ENCODE measurements at places on chromosomes 4 and X. TPM values are rescaled to one million over a fixed set of nuclear protein-coding genes. Genes with fewer than 3 reads are reported as not detected.

- H3K27ac ChIP-seq, result no peak overlapping the region
- H3K4me1 ChIP-seq, result no peaks in the 10 kb centered on the region
- DNase-seq, result no peak
- H3K4me3 ChIP-seq, result no peak overlapping the region
Measured at GRCh38 chr4:61312526-61312925, 112.4 kb downstream of the ADGRL3 start.

GRCh38 chr4:158858410-158859199 lies 89.8 kb downstream of the FNIP2 start:
- no peaks in the 10 kb centered on the region for H3K36me3 ChIP-seq
- no peaks in the 10 kb centered on the region for H3K27me3 ChIP-seq
- no peaks in the 10 kb centered on the region for H3K4me1 ChIP-seq
- no peak for DNase-seq
- no peak overlapping the region for H3K4me3 ChIP-seq

- no peaks in the 10 kb centered on the region for H3K27me3 ChIP-seq
- H3K4me1 ChIP-seq, result no peaks in the 10 kb centered on the region
- no peak overlapping the region for H3K27ac ChIP-seq
- no peaks in the 10 kb centered on the region for H3K36me3 ChIP-seq
Measured at GRCh38 chrX:36568946-36569345, 439.2 kb upstream of the FAM47C start.

The GPAT3 gene
- total RNA-seq, result 62.5 TPM

DNA sequence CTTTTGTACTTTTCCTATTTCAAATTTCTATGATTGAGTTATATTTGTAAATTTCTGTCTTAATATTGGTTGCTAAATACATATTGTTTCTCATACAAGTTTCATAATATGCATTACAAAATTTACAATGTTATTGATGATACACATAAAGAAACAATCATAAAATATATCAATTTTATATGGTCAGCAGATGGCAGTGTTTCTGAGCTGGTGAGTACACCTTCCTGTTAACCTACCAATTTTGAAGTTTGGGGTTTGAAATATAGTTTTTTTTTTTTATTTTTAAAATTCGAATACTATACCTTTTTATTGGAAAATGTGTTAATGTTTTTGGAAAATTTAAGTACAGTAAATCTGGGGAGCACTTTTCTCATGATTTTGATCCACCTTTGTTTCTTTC lies 1953.1 kb upstream of the ADGRL3 start:
- no peak overlapping the region for H3K27ac ChIP-seq
- H3K4me3 ChIP-seq, result no peak overlapping the region
- no peaks in the 10 kb centered on the region for H3K36me3 ChIP-seq
- DNase-seq, result no peak
- no peaks in the 10 kb centered on the region for H3K4me1 ChIP-seq
- no peaks in the 10 kb centered on the region for H3K27me3 ChIP-seq

DNA sequence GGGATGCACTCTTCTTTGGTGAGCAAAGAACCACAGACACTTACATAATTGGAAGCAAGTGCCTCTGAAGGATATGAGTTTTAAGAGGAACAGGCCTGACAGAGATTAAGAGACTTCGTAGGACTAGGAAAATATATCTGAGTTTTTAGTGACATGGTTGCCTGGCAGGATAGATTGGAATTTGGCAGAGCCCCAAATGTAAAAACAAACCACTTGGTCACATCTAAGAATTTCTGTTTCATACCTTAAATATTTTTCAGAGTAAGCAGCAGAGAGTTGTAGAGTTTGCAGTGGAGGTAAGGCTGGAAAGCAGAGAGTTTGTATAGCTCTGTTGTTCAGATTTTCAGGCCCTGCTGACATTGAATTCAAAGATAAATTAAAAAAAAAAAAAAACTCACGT lies 150.1 kb upstream of the MAGEB2 start:
- no peaks in the 10 kb centered on the region for H3K4me1 ChIP-seq
- no peak overlapping the region for H3K27ac ChIP-seq
- DNase-seq, result no peak
- no peaks in the 10 kb centered on the region for H3K36me3 ChIP-seq

DNA sequence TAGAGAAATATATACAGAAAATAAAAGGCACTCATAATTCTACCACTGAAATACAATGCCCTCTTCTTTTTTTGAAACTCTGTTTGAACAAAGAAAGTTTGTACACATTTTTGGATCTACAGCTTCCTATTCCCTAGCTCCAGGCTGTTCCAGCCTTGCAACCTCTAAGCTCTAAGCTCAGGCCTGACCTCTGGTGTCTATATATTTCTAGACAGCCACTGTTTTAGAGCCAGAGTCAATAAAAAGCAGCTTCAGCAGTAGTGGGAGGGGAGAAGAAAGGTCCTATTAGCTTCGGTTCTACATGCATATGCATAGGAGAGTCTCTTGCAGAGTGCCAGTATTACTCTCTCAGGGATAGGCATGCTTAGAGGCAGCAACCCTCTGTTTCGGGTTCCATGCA lies 39.7 kb downstream of the CLDN2 start:
- H3K4me1 ChIP-seq, result no peaks in the 10 kb centered on the region
- no peaks in the 10 kb centered on the region for H3K27me3 ChIP-seq
- H3K4me3 ChIP-seq, result no peak overlapping the region

GRCh38 chr4:76585897-76586360 lies 150.9 kb downstream of the SHROOM3 start:
- no peaks in the 10 kb centered on the region for H3K27me3 ChIP-seq
- H3K36me3 ChIP-seq, result no peaks in the 10 kb centered on the region
- peak; percentile 93 for DNase-seq
- no peak overlapping the region for H3K27ac ChIP-seq

GRCh38 chr4:144399927-144400326 lies 246.0 kb upstream of the HHIP start:
- H3K4me1 ChIP-seq, result no peaks in the 10 kb centered on the region
- H3K27me3 ChIP-seq, result no peaks in the 10 kb centered on the region
- H3K27ac ChIP-seq, result no peak overlapping the region
- no peak overlapping the region for H3K4me3 ChIP-seq
- H3K36me3 ChIP-seq, result no peaks in the 10 kb centered on the region

GRCh38 chr4:124636788-124637187 lies 75.7 kb downstream of the ANKRD50 start:
- DNase-seq, result no peak
- no peak overlapping the region for H3K4me3 ChIP-seq
- no peaks in the 10 kb centered on the region for H3K27me3 ChIP-seq
- H3K36me3 ChIP-seq, result no peaks in the 10 kb centered on the region
- no peak overlapping the region for H3K27ac ChIP-seq
- no peaks in the 10 kb centered on the region for H3K4me1 ChIP-seq

DNA sequence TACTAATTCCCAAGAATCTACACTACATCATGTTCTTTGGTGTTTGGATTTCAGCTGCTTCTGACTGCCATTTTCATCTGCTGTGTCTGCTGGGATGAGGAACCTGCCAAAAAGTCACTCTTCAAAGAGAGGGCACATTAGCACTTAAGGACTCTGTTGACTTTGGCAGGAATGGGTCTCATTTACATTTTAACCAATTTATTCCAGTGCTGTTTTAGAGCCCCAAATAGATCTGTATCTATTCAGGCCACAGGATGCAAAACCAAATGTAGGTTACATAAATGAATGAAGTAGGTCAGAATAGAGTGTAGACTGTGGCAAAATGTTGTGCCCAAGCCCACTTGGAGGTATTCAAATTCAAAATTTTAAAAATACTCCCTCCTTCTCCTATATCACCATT lies 14.4 kb downstream of the TXK start:
- H3K4me3 ChIP-seq, result no peak overlapping the region
- no peak for DNase-seq
- no peaks in the 10 kb centered on the region for H3K4me1 ChIP-seq
- no peak overlapping the region for H3K27ac ChIP-seq
- no peaks in the 10 kb centered on the region for H3K36me3 ChIP-seq

DNA sequence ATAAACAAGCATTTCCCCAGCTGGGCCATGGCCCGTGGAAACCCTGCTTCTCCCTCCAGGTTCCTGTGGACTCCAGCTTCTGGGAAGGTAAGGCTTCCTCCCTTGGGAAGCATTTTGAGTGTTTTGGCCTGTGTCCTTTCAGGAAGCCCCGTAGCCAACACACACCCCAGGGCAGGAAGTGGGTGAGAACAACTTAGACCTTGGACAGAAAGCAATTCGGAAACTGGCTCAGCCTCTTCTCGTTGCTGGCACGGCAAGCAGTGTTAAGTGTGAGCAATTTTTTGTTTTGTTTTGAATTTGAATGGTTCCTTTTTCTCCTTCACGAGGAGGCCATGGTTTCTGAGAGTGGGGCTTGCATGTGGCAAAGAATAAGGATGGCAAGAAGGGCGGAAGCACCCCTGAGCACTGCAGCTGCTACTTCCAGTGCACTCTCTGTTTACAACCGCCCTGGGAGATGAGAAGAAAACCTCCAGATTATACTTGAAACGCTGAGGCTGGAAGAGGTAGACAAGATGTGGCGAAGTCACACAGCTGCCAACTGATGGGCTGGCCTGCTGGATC lies 14.1 kb upstream of the CYTL1 start:
- no peaks in the 10 kb centered on the region for H3K36me3 ChIP-seq
- H3K4me1 ChIP-seq, result peaks cover 14% of the 10 kb centered on the region
- no peak overlapping the region for H3K27ac ChIP-seq
- DNase-seq, result no peak
- H3K27me3 ChIP-seq, result no peaks in the 10 kb centered on the region
- H3K4me3 ChIP-seq, result no peak overlapping the region

DNA sequence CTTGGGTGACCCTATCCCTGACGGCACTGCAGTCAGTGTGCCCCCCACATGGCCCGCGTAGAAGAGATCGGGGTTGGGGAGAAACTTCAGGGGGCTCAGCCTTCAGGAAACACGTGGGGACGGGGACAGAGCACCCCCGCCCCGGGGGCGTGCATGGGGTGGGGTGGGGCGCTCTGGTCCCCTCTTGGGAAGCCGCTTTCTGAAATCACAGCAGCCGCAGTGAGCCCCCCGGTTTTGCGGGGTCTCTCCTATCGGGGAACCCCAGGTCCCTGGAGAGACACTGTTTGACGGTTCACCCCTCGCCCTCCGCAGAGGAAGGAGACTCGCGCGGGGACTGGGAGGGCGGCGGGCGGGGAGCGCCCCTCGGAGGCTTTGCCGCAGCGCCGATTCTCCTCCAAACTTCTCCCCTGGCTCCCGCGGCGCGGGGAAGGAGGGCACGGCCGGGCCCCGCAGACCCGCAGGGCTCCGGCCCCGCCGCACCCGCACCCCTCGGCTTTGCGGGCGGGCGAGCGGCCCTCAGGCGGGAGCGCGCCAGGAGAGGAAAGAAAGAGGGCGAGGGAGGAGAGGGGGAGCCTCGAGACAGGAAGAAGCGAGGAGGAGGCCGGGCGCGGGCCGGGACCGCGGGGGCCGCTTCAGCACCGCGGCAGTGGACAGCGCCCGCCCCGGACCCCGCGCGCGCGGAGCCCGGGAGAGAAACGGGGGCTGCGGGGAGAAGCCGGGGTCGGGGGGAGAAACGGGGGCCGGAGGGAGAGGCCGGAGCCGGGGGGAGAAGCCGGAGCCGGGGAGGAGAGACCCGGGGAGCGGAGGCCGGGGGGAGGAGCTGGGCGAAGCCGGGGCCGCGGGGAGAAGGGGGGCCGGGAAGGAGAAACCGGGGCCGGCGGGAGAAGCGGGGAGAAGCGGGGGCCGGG lies 612 bp downstream of the CPLX1 start:
- peak overlapping the region; percentile 55 for H3K4me3 ChIP-seq
- H3K27ac ChIP-seq, result no peak overlapping the region
- H3K27me3 ChIP-seq, result peaks cover 32% of the 10 kb centered on the region
- DNase-seq, result no peak
- H3K4me1 ChIP-seq, result no peaks in the 10 kb centered on the region
- no peaks in the 10 kb centered on the region for H3K36me3 ChIP-seq

DNA sequence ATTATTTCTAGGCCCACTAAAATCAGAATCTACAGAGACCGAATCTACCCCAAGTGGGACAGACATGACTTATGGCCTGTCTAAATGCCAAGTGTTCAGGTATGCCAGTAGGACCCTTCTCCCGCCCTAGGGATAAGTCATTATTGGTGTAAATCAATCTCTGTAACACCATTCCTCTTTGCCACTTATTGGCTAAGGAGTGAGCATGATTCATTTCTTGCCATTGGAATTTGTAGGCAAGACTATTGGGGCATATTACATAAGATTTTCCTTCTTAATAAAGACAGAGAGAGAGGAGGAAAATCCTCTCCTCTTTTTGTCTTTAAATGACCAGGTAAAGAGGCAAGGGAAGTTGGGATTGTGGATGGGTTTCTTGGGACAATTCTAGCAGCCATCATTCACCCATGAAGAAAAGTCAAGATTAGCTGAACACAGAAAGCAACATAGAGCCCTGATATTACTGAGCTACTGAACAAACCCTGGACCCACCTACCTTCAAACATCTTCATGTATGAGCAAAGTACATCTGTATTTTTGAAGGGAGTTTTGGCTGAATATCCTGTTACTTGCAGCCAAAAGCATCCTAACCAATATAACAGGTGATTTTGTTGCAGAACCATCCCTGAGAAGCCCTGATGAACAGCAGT lies 2.6 kb downstream of the SLC9B2 start:
- no peak overlapping the region for H3K4me3 ChIP-seq
- no peaks in the 10 kb centered on the region for H3K36me3 ChIP-seq
- DNase-seq, result no peak
- H3K27ac ChIP-seq, result no peak overlapping the region
- no peaks in the 10 kb centered on the region for H3K27me3 ChIP-seq
- no peaks in the 10 kb centered on the region for H3K4me1 ChIP-seq

The SPANXN1 gene
- not detected for total RNA-seq

DNA sequence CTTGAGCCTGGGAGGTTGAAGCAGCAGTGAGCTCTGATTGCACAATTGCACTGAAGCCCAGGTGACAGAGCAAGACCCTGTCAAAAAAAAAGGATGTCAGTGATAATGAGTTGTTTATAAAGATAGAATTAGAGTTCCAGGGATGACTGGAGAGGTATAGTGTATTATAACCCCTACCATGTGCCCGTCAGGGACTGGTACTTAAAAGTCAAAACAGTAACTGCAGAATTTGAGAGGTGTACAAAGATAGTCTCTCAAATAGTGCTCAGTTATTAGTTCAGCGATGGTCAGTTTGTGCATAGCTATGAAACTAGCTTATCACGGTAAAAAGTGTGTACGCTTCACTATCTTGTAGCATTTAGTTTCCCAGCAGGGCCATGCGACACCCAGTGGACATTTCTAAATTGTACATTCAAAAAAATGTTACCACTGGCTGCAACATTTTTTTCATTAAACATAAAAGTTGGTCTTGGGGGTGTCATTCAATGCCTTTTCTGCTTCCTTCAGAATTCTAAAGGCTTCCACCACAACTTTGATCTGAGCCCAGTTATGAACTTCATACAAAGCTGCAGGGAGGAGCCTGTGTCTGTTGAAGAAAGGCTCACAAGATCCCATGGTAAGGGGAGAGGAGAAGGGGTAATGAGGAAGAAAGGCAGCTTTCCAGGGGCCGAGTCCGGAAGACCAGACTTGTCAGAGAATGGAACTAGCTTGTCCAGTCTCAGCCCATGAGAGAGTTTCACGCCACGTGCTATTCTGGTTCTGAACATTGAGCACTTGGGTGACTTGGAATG lies 9.2 kb upstream of the GYG2 start:
- no peak overlapping the region for H3K27ac ChIP-seq
- DNase-seq, result no peak
- no peaks in the 10 kb centered on the region for H3K36me3 ChIP-seq
- no peak overlapping the region for H3K4me3 ChIP-seq
- H3K4me1 ChIP-seq, result no peaks in the 10 kb centered on the region
